Mesothelial cell of epicardium (in vitro differentiated cells): ENCODE measurements at places on chromosomes 5 and 9. TPM values are rescaled to one million over a fixed set of nuclear protein-coding genes. Genes with fewer than 3 reads are reported as not detected.

GRCh38 chr5:147170603-147171002 is 64.2 kb upstream of the STK32A start:
- no peak for DNase-seq

GRCh38 chr9:95910023-95910707 is 34.7 kb downstream of the ERCC6L2 start:
- DNase-seq, result no peak

DNA sequence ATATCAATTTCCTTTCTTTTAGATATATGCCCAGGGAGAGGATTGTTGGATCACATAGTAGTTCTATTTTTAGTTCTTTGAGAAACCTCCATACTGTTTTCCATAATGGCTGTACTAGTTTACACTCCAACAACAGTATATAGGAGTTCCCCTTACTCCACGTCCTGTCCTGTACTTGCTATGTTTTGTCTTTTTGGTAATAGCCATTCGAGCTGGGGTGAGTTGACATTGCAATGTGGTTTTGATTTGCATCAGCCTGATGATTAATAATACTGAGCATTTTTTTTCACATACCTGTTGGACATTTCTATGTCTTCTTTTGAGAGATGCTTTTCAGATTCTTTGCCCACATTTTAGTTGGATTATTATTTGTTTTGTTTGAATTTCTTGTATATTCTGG is 445.9 kb downstream of the NTRK2 start:
- no peak for DNase-seq

DNA sequence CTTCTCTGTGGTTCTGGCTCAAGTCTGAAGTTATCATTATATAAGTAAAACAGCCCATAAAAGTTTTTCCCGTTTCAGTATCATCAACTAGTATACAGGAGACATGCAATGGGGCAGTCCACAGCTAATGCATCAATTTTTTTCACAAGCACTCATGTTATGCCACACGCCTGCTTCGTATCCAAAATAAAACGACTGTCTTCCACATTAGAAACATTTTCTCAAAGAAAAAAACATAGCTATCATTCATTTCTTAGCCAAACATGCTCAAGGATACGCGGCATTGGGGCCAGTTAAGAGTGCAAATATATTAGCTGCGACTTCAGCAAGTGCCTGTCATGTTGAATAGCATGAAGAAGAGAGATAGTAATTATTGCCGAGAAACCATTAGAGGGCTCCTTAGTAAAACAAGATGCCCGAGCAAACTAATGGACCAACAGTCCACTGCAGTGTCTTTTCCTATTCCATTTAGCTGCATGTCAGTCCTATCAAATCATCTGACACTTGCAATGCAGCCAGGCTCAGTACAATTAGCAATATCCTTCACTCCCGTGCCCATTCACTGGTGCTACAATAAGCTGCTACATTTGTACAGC is 68.5 kb downstream of the BNC2 start:
- no peak for DNase-seq

DNA sequence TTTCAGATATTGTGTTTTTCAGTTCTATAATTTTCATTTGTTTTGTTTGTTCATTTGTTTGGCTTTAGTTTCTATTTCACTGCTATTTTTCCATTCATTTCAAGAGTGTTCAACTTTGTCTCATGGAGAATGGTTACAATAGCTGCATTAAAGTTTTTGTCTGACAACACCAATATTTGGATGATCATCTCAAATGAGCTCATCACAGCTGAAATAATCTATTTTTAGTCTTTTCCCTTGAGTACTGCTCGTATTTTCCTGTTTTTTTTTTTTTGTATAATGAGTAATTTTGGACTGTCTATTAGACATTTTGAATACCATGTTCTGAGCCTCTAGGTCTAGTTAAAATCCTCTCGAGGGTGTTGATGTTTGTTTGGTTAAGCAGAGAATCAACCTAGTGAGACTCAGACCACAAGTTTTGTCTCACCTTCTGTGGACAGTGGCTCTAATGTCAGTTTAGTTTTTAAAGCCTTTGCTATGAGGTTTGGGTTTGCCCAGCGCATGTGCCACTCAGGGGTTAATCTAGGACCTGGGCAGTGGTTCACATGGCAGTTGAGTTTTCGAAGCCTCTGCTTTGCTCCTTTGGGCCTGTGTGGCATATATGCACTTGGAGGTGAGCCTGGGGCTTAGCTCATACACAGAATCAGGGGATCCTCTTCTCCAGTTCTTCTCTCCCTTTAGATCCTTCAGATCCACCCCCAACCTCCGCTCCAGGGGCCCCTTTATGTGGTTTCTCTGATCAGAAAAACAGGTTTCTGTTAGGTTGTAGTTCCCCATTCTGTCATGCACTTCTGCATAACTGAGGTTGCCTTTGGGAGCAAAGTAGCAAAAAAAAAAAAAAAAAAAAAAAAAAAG is 79.8 kb downstream of the ARSB start:
- no peak for DNase-seq

DNA sequence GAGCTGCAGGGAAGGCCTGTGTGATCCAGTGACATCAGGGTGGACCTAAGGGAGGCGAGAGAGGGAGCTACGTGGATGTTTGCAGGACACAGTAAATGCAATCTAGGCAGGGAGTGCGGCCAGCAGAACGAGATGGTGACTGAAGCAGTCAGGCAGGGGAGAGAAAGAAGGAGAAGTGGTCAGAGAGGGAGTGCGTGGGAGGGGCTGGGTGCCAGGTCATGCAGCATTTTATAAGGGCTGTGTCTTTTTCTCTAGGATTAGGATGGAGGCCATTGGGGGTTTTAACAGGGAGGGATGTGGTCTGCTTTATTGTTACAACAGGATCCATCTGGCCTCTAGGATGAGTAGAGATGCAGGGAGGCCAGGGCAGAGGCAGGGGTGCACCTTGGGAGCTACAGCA is 80.4 kb downstream of the DCP2 start:
- no peak for DNase-seq

The ADAMTS12 gene
- total RNA-seq, result 13.5 to 14.0 TPM (median 13.9 TPM) in 3 replicates

GRCh38 chr9:126114850-126115460 is 211.7 kb upstream of the MVB12B start:
- peak; percentile 7 for DNase-seq

GRCh38 chr9:93930070-93930469 is 25.1 kb downstream of the BARX1 start:
- no peak for DNase-seq

- DNase-seq, result no peak
These were observed 186.2 kb downstream of the SNX18 start for GRCh38 chr5:54703565-54704255.

- no peak for DNase-seq
These were observed 80.8 kb upstream of the RNU6ATAC start for GRCh38 chr9:134245179-134245578.

DNA sequence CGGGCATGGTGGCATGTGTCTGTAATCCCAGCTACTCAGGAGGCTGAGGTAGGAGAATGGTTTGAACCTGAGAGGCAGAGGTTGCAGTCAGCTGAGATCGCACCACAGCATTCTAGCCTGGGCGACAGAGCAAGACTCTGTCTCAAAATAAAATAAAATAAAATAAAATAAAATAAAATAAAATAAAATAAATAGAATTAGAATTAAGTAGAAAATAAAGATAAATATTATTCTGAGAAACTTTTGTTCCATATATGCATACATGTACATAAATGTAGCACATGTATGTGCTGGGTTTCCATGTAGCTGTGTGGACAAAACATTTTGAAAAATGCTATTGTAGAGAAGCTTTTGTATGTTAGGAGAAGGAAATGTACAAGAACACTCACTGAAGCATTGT is 129.4 kb upstream of the VLDLR start:
- DNase-seq, result no peak

The KCNIP1 gene
- total RNA-seq, result 1.3 to 2.3 TPM (median 1.5 TPM) in 3 replicates
